ENCODE measurements at places on chromosomes 3 and 15. TPM values are rescaled to one million over a fixed set of nuclear protein-coding genes. Genes with fewer than 3 reads are reported as not detected.

- DNase-seq, result no peak
Observed at GRCh38 chr15:66187271-66187670, 66.3 kb downstream of the MEGF11 start.

GRCh38 chr3:83807511-83807910 is 1151.3 kb upstream of the CADM2 start:
- no peak for DNase-seq

- peak; percentile 98 for DNase-seq
Observed at GRCh38 chr3:129503471-129504291, 24.8 kb upstream of the RHO start.

DNA sequence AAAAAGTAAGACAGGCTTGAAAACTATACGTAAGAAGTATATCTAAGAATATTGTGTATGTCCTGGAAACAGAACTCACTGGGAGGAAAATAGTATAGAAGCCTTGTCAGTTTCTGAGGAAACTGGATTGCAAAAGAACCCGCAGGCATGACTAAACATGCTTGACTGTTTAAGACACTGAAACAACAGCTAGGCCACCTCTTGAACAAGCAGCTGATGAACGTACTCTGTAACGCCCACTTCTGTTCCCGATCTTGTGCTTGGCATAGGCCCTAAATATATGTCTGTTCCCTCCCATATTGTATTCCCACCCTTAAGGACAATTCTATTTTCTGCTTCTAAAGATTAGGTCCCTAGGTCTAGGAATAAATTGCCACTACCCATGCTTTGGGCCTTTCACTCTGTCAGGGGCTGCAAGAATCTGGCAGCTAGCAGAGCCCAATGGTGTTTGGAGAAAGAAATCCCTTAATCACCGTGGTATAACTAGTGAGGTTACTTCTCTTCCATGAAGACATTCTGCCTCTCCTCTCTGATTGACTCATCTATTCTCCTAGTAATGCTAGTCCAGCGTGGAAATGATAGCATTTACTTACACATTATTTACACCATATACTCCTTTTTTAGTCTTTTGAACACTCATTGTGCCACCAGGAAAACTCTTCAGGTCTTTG is 46.2 kb downstream of the CD200 start:
- no peak for DNase-seq

DNA sequence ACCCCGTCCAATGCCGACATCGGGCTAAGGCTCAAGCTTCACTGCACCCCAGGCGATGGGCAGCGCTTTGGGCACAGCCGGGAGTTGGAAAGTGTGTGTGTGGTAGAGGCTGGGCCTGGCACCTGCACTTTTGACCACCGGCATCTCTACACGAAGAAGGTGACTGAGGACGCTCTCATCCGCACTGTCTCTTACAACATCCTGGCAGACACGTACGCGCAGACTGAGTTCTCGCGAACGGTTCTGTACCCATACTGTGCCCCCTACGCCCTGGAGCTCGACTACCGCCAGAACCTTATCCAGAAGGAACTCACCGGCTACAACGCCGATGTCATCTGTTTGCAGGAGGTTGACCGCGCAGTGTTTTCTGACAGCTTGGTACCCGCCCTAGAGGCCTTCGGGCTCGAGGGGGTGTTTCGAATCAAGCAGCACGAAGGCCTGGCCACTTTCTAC is 1.0 kb downstream of the PDE12 start:
- peak; percentile 2 for DNase-seq

DNA sequence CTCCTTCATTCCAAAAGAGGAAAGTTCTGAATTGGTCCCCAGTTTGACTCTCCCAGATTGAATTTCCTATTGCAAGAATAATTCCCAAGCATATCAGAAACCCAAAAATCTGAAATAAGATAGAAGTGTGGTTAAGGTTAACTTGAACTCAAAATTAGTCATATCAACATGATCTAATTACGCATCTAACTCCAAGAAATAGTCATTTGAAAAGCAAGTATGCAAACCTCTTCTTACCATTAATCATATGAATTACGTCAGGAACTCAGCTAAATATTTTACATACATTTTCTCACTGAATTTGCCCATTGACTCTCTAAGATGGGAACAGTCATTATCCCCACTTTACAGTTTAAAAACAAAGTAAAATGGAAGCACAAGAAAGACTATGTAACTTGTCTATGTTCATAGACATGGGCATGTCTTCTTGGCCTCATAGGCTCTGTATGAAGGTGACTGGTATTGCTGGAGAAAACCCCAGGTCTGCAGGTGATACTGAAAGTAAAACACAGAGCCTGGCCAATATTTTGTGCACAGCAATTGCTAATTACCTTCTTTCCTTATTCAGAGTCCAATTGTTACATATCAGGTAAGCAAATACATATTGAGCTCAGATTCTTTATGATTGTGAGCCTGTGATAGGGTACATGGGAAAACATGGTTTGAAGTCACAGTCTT is 139.2 kb downstream of the ATP8B4 start:
- DNase-seq, result no peak

DNA sequence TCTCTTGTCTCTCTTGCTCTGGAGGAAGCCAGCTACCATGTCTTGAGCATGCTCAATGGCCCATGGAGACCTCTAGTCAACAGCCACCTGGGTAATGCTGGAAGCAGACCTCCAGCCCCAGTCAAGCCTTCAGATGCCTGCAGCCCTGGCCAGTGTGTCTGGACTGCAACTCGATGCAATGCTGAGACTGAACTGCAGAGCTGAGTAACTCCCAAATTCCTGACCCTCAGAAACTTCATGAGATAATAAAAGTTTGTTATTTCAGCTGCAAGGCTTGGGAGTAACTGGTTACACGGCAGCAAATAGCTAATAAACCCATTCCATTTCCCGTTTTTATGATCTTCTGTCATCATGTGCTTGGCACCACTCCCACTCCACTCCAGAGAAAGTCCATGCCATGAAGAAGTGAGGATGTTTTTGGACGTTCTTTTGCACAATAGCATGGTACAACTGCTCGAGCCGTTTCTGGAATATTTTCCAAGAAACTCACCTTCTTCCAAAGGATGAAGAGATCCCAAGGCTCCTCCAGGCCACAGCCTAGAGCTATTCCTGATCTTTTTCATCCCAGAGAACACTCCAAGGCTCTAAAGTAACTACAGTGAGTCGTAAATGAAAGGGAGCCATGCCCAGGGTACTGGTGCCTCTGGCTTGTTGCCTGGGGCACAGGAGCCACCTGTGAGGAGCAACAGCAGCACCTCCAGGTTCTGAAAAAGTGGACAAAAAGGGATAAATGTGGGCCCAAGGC is 72.0 kb upstream of the KLF13 start:
- DNase-seq, result no peak

GRCh38 chr3:37097776-37098175 is 76.6 kb downstream of the LRRFIP2 start:
- no peak for DNase-seq

GRCh38 chr3:128280481-128281052 is 127.3 kb downstream of the EEFSEC start:
- DNase-seq, result no peak

DNA sequence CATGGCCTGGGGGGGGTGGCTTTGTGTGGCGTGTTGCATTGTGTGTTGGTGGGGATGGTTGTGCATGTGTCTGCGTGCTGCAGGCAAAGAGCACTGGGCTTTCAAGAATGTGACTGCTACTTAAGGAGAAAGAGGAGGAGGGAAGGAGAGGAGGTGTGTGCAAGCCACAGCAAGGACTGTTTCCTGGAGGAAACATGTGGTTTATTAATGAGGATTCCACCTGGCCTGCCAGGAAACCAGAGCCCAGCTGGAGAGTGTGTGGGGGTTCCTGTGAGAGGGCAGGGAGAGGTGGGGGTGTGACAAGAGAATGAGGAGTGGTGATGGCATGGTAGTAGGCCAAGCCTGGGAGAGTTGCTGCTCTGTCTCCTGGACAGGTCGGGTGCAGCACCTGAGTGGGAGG is 258.1 kb upstream of the ROPN1 start:
- peak; percentile 38 for DNase-seq

- no peak for DNase-seq
Observed at GRCh38 chr15:60529332-60529731, 50.4 kb upstream of the ICE2 start.

DNA sequence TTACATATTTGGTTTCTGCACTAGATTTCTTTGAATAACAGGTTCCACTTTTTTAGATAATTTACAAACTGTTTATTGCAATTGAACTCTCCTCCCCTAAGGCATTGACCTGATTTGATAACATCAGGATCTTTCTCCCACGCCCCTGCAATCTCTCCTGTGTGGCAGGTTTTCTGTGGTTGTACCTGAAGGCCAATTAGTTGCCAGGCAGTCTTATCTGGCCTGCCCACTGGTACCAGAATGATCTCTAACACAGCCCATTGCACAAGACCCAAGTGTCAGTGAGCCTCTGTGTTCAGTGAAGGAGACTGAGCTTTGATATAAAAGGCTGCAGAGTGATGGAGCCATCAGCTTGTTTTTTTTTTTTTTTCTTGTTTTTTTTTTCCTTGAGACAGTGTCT is 3.3 kb downstream of the ACAD9 start:
- no peak for DNase-seq

GRCh38 chr3:180478695-180479094 is 123.3 kb upstream of the TTC14 start:
- no peak for DNase-seq

GRCh38 chr3:106008766-106009165 is 140.0 kb upstream of the CBLB start:
- DNase-seq, result no peak

- DNase-seq, result no peak
Observed at GRCh38 chr15:73802431-73803041, 49.4 kb upstream of the INSYN1 start.

DNA sequence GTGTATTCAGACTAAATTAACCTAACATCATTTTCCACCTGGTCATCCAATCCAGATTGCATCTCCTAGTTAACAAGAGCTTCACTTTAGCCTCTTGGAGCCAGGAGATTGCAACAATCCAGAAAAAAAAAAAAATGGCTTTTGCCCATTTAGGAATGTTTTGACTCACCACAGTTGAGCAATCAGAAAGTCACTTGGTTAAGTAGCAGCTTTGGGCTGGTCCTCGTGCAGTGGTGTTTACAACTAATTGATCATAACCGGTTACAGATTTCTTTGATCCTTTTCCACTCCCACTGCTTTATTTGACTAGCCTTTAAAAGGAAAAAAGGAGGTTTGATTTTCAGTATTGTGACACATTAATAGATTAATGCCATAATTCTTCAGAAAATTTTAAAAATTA is 688.8 kb upstream of the CCDC54 start:
- peak; percentile 77 for DNase-seq

DNA sequence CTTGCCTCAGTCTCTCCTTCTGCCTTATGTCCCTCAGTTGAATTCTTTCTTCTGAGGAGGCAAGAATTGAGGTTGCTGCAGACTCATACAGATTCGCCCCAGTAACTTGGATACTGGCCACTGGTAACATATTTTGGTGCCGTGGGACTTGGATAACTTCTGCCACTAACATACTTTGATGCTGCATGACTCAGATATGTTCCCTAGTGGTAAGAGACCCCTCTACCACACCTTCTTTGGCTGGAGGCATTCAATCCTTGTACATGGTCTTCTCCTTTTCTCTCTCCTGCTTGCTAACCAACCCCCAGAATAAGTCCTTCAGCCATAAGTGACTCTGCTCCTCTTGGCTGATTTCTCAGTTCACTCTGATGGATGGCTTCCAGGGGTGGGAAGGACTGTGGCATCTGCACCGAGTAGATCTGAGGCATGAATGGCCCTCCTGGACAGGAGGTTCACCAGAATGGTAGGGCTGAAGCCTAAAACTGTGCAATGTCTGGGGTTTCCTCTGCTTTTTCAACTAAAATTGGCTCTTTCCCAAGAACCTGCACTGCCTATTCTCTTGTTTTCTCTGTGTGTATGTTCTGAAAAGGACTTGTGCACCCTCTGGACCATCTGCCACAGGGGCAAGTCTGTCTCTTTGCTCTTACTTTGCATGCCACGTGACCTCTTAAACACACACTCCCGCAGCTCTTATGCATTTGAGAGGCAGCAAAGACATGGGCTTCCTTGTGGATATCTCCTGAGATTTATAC is 55.5 kb upstream of the FSTL1 start:
- DNase-seq, result no peak

GRCh38 chr3:195727606-195728195 is 6.9 kb downstream of the MUC20 start:
- no peak for DNase-seq

- DNase-seq, result peak; percentile 32
Observed at GRCh38 chr3:33096093-33096868, 665 bp downstream of the GLB1 start.

GRCh38 chr3:23071758-23072157 is 131.4 kb upstream of the UBE2E2 start:
- no peak for DNase-seq

DNA sequence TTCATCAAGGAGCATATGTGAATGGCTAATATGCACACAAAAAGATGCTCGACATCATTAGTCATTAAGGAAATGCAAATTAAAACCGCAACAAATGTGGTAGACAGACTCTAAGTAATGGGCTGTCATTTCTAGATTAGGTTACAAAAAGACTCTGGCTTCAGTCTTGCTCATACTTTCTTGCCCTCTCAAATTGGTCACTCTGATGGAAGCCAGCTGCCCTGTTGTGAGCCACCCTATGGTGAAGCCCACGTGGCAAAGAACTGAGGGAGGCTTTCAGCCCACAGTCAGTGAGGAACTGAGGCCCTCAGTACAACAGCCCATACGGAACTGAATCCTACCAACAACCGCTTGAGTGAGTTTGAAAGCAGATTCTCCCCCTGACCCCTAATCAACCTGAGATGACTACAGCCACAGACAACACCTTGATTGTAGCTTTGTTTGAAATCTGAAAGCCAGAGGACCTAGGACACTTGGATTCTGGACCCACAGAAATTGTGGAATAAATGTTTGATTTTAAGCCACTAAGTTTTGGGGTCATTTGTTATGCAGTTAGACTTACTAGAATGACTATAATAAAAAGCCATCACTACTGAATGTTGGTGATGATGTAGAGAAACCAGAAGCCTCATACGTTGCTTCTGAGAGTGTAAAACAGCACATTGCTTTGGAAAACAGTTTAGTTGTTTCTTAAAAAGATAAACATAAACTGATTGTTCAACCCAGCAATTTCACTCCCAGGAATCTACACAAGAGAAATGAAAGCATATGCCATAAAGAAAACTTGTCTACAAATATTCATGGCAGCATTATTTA is 45.7 kb downstream of the EHHADH start:
- DNase-seq, result peak; percentile 3

GRCh38 chr3:190568036-190568435 is 54.2 kb downstream of the IL1RAP start:
- DNase-seq, result no peak

GRCh38 chr3:173614522-173614921 is 217.0 kb downstream of the NLGN1 start:
- DNase-seq, result no peak

The CEP97 gene
- 32.2 TPM for total RNA-seq

The TTLL13 gene
- not detected for total RNA-seq

The ITIH1 gene
- total RNA-seq, result not detected

The CLDN18 gene
- total RNA-seq, result 0.26 TPM

The TICRR gene
- 6.4 TPM for total RNA-seq

The SERPINI2 gene
- not detected for total RNA-seq

The EXD1 gene
- total RNA-seq, result not detected

The OR5K2 gene
- not detected for total RNA-seq

The SMAD6 gene
- total RNA-seq, result 37.9 TPM

The GMNC gene
- total RNA-seq, result not detected

The OXTR gene
- total RNA-seq, result 115 TPM

The ICE2 gene
- 29.2 TPM for total RNA-seq

The IL1RAP gene
- 14.6 TPM for total RNA-seq
